ENCODE measurements at places on chromosomes 2 and 18.

DNA sequence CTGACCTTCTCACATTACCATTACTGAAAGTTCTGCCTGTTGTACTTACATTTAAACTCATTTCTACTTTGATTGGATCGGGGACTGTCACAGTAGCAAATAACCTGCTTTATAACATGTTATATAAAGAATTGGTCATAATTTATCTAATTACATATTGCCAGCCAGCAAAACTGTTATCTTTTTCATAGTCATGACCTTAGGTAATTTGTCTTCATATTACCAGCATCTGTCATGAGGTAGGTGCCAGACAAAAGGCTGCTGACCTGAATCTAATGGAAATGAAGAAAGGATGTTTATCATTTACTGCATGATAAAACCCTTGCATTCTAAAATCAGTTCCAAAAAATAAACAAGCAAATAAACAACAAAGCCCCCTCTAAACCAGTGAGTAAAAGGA, 89.4 kb upstream of the LRP1B start:
- DNase-seq: no peak

- no peak for DNase-seq
These were observed 17.6 kb upstream of the COLEC12 start for GRCh38 chr18:518081-518480.

- DNase-seq: no peak
These were observed 116.9 kb upstream of the GYPC start for GRCh38 chr2:126539101-126539500.

- DNase-seq: no peak
These were observed 13.3 kb upstream of the CAPN13 start for GRCh38 chr2:30820381-30821055.

DNA sequence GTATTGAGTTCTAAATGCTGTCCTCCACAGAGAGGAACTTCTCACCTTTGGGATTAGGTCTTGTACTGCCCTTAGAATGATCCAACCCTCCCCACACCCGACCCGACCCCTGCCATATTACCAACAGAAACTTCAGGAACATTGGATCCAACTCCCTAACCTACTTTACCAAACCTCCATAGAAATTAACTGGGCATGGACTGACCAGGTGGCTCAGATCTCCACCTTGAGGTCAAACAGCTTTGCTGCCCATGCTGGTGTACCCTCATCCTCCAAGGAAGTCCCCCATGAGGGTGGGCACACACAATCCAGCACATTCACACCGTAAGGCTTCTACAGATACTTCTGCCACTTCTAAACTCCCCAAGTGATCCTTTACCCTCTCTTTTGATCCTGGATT, 21.5 kb downstream of the NFE2L2 start:
- DNase-seq: no peak

GRCh38 chr2:191125646-191126045, 25.1 kb downstream of the STAT4 start:
- no peak for DNase-seq

- no peak for DNase-seq
These were observed 359.1 kb upstream of the SPRED2 start for GRCh38 chr2:65791404-65791975.

GRCh38 chr2:12711339-12711738, 5.4 kb upstream of the TRIB2 start:
- no peak for DNase-seq

DNA sequence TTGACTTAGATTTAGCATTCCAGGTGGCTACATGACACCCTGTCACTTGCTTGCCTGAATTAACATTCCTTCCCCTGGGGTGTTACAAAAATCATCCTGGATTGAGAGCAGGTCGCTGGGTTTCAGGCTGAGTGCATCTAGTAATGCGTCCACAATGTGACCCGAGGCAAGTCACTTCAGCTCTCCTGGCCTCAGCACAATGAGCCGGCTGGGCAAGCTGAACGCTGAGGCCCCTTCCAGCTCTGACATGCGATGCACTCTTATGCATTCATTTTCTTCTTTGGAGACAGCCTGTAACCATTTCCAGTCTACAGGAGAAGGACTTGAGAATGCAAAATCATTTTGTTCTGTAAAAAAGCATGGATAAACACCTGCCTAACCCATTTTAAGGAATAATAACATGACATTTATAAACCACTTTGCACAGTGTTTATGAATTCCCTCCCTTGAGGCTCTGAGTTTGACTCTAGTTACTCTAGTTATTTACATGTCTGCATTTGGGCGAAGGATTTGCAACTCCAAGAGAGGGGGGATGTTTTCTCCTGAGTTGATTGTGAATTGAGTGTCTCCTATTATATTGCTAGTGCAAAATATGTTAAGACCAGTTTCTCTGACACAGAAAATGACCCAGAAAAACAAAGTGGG, 63.0 kb upstream of the CPO start:
- no peak for DNase-seq

- no peak for DNase-seq
These were observed 114.6 kb downstream of the TLK1 start for GRCh38 chr2:171046048-171046560.

GRCh38 chr18:3340682-3341097, 78.8 kb downstream of the MYL12B start:
- no peak for DNase-seq

- DNase-seq: no peak
These were observed 204.9 kb downstream of the PID1 start for GRCh38 chr2:229066121-229066715.

GRCh38 chr2:81050580-81051095, 746.1 kb upstream of the LRRTM1 start:
- DNase-seq: no peak

DNA sequence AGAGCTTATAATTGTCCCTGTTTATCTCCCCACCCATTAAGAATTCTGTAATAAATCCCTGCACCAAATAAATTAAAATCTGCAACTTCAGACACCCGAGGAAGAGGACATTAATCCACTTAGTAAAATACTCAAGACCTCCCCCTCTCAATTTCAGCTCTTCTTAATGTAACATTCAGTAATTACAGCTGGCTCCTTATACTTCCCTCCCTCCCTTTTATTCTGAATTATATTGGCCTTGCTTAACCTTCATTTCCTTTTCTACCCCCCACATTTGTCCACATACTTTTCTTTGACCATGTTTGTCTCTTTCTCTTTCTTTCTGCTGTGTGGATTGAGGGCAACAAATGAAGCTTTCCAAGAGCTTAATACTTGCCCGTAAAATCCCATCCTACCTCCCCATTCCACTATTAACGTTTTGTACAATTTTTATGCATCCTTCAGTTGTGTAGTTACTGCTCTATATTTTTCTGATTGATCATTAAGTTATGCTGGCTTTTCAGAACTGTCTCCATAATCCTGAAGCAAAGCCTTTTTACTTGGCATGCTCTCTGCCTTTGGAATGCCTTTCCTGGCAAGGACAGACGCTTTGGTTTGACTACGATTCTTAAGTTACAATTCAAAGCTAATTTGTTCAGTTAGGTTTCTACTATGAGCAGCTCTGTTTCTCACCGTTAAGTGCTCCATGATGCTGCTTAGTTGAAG, 580.1 kb downstream of the ZEB2 start:
- DNase-seq: no peak

- DNase-seq: no peak
These were observed 14.5 kb downstream of the TIA1 start for GRCh38 chr2:70233926-70234325.

- no peak for DNase-seq
These were observed 136.4 kb downstream of the SCG2 start for GRCh38 chr2:223465793-223466192.

- no peak for DNase-seq
These were observed 51.7 kb downstream of the VIT start for GRCh38 chr2:36748166-36748565.

DNA sequence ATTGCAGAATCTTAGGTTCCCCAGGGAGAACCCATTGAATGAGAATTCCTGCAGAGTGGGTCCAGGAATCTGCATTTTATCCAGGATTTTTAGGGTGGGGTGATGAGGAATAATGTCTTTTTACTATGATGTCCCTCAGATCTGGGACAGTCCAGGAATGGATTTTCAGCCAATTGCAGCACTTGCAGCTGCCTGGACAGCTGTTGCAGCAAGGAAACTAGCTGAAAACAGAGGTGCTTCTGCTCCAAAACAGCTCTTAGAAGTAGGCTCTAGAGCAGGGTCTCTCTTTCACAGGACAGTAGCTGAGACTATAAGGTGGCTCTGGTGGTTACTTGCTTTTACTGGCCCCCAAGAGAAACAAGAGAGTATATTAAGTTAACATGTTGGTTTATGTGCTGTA, 9.1 kb downstream of the GLI2 start:
- DNase-seq: no peak

DNA sequence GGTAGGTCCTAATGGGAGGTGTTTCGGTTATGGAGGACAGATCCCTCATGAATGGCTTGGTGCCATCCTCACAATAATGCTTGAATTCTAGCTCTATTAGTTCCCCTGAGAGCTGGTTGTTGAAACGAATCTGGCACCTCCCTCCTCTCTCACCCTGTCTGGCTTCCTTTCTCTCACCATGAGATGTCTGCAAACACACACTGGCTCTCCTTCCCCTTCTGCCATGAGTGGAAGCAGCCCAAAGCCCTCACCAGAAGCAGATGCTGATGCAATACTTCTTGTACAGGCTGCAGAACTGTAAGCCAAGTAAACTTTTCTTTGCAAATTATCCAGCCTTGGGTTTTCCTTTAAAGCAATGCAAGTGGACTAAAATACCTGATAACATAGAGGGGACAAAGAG, 86.6 kb downstream of the RND3 start:
- DNase-seq: no peak

DNA sequence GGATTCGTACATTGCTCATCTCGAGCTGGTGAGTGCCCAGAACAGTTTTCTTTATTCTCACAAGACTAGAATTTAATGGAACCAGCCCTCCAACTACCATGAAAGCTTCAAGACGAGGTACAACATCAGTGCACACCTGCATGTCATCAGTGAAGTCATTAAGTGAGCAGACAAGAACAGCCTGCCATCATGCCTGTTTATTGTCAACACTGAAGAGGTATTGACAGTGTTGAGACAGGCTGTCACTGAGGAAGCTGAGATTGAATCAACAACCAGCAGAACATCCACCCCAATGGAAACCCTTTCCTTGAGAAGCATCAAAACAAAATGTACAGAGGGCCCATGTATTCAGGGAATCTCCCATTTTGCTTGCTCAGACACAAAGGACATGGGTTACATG, 148.0 kb upstream of the TCF4 start:
- no peak for DNase-seq

GRCh38 chr2:176751314-176752227, 461.0 kb upstream of the HNRNPA3 start:
- no peak for DNase-seq

Data from stimulated activated CD4-positive, alpha-beta T cell treated with anti-CD3 and anti-CD28 coated beads, Interleukin-15, amount 100 ng/mL, for 1 hour (primary cell).